T-helper 2 cell (primary cell): ENCODE measurements at places on chromosomes 6 and 20.

DNA sequence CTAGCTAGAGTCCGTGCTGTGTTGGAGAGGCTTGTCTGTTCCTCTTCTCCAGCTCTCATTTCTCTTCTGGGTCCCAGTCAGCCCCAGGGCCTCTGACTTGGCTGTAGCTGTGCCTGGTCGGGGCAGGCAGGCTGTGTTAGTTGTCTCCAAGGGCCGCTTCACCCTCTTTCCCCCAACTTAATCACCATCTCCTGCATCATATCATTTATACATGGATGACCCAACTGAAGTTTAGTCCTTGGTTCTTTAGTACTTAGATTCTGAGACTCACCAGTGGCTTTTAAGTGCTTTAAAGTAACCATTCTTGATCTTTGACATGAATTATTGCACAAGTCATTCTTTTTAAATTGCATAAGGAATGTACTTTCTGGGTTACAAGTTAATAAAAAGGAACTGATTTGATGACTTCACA is 127.3 kb downstream of the RTN4IP1 start:
- DNase-seq: no peak

DNA sequence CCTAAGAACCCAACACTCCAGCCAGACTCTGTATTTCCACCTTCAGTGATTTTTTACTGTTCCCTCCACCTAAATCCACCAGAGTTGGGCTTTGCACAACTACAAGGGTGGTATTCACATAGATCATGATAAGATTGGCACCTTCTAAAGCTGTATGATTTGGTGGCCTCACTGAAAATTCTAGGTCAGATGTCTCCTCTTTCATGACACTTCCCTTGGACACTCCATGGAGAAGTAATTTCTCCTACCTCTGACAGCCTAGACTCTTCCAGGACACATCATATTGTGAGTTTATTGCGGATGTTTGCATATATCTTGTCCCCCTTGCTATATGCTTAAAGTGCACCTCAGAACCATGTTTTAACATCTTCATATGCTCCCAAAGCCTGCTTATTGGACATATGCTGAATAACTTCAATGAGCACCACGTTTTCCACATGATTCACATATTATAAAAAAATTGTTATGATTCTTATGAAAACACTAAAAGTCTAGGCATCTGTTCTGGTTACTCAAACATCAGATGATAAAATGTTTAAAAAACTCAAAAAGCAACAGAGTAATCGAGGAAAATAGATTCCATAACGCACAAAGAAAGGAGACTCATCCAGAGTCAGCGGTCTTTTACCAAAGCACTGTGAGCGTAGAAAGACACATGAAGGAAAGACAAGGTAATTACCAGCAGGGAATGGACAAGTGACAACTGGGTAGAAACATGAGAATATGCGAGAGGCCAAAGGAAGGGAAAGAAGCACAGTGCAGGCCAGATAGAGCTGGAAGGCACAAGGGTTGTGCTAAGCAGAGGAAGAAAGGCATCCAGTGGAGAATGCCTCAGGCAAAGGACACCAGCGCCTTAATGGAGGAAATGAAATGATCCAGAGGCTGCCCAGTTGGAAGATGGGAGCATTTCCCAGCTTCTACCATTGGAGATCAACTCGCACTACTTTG is 46.5 kb downstream of the KIF16B start:
- no peak for DNase-seq

DNA sequence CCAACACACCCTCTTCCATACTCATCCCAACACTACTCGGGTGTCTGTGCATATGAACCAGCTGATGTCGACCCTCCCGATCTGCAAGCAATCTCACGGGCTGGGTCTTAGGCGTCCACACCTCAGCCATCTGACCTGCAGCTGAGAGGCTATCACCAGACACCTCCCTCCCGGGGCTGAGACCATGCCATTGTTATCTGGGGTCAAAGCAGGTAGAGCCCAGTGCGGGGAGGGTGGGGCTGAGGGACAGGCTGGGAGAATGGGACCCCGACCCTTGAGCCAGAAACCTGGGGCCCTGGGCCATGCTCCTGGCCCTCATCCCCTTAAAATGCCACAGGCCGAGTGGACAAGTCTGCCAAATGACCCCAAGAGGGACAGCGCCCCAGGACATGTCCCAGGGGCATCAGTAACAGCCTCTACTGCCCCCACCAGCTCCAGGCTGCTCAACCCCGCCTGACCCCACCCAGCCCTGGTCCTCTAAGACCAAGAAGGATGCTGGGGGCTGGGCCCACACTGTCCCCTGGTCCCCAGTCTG is 146.7 kb upstream of the CST7 start:
- DNase-seq: no peak

- no peak for DNase-seq
Observed at GRCh38 chr6:142420802-142421201, 119.0 kb downstream of the ADGRG6 start.

DNA sequence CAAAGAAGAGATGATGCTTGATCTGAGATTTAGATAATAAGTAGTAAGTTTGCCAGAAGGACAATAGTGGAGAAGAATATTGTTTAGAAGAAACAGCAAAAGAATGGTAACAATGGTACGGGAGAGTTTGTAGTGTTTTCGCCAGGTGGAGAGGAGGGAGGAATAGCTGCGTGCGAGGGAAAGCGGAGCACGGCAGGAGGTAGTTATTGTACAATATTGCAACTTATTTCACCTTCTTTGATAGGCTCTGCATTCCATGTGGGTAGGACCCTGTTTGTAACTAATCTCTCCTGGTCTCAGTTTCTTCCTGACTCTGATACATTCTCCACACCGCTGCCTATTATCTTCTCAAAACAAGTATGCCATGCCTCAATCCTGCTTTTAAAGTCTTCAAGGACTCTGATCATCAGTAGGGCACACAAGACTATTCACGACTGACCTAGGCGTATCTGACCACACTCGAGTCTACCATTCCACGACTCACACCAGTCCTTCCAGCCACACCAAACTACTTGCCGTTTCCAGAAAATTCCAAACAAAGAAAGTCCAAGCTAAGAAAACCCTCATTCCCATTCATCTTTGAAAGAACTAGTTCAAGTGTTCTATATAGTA is 1.1 kb downstream of the PPIL4 start:
- no peak for DNase-seq

DNA sequence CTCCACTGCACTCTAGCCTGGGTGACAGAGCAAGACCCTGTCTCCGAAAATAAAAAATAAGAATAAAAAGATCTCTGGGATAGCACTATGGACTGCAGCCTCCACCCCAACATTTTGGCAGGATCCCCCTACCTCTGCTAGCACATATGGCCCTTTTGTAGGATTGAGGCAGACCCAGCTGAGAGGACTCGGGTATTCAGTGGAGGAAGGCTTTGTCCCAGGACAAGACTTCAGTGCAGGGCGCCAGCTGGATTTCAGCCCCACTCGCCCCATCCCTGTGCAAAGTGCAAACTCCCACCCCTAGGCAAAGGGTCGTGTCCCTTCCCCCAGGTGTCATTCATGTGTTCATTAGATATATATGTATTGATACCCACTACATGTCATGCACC is 84.6 kb upstream of the SLC22A16 start:
- DNase-seq: no peak

- DNase-seq: no peak
Observed at GRCh38 chr6:151441390-151442166, 10.3 kb downstream of the RMND1 start.

- DNase-seq: no peak
Observed at GRCh38 chr6:157144859-157145568, 178.3 kb downstream of the TMEM242 start.

DNA sequence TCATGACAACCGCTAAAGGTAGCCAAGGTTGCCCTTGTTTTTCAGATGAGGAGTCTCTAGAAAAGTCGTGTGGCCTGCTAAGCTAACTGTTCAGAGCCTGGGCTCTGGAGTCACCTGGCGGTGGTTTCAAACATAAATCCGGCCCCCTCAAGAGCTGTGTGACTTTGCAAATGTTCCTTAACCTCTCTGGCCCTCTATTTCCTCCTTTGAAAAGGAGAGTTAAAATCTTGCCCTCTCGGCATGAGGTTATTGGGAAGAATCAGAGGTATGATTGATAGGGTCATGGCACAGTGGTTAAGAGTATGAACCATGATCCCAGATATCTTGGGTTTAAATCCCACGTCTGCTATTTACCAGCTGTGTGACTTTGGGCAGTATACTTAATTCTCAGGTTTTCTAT is 5.6 kb upstream of the LBP start:
- no peak for DNase-seq

GRCh38 chr6:9504191-9504590 is 910.7 kb downstream of the TFAP2A start:
- no peak for DNase-seq

DNA sequence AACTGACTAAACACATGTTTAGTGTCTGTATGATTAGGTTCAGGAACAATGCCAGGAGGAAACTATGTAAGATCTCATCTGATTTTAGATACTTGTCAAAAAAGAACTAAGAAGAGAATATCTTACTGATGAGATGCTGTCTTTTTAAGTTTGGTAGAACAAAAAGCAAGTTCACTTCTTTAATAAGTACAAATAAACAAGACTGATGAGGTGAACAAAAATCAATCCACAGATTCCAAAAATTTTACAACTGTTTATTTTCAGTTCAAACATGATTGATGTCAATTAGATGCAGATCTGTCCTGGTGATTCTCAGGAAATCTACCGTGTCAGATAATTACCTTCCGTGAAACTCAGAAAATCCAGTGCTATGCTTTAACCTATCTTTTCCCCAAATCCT is 24.9 kb downstream of the EPHA7 start:
- no peak for DNase-seq

- DNase-seq: no peak
Observed at GRCh38 chr20:33490934-33491656, 1.2 kb downstream of the CBFA2T2 start.

DNA sequence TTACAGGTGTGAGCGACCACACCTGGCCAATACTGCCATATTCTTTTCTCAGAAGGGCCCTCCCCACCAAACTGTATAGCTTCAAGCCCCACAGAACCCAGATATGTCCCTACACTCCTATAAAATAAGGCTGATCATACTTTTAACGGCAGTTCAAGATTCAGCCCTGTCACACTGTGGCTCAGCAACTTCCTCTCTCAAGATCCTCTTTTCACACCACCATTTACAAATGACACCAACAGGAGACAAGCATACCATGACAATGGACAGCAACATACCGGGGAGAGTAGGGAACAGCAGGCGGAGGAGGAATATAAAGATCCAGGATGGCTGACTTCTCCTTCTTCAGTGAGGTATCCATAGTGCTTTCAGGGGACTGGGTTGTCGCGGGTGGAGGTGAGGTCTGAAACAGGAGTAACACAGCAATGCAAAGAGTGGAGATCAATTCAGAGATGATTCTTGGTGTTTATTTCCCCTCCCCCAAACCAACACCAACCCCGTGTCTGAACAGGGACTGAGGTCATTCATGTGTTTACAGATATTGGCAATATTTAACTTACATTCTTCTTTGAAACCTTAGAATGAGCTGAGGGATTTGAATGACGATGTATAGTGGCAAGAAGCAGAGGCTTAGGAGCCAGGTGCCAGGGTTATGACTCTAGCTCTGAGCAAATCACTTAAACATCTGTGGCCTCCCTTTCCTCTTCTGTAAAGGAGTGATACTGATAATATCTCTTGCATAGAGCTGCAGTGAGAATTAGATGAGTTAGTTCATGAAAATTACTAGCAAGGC is 57.6 kb upstream of the IPCEF1 start:
- peak; percentile 89 for DNase-seq

DNA sequence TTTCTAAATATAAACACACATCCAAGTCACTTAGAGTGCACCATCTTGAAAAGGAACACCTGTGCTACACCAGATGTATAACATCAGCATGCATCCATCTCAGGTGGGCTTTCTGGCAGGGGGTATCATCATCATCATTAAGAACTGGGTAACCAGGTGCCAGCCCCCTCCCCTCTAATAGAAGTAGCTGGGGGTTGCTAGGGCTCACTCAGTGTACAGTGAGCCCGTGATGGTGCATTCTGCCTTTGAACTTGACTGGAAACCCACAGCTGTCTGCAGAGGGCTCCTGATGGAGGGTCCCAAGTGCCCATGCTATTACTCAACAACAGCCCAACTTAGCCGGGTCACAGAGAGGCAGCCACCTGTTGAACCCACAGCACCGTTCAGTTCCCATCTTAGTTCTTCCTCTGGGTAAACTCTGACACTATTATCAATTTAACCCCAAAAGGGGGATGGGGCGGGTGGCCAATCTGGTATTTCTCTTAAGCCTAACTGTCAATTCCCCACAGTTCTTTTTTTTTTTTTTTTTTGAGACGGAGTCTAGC is 32.7 kb upstream of the CCND3 start:
- DNase-seq: no peak

GRCh38 chr20:19601126-19601810 is 156.8 kb upstream of the RIN2 start:
- no peak for DNase-seq

DNA sequence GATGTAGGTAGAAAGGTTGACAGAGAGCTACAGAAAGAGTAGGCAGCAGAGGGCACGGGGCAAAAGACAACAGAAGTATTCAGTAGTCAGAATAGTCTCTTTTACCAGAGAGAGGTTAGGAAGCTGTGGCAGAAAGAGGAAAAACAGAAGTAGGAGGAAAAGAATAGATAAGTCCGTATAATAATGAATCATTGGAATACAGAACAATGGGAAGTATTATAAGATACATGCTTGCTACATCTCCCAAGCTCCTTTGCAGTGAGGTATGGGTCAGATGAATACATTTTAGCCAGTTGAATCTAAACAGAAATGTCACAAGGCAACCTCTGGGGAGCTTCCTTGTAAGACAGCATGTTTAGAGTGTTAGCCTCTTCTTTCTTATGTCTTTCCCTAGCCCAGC is 570.5 kb upstream of the CITED2 start:
- DNase-seq: no peak

DNA sequence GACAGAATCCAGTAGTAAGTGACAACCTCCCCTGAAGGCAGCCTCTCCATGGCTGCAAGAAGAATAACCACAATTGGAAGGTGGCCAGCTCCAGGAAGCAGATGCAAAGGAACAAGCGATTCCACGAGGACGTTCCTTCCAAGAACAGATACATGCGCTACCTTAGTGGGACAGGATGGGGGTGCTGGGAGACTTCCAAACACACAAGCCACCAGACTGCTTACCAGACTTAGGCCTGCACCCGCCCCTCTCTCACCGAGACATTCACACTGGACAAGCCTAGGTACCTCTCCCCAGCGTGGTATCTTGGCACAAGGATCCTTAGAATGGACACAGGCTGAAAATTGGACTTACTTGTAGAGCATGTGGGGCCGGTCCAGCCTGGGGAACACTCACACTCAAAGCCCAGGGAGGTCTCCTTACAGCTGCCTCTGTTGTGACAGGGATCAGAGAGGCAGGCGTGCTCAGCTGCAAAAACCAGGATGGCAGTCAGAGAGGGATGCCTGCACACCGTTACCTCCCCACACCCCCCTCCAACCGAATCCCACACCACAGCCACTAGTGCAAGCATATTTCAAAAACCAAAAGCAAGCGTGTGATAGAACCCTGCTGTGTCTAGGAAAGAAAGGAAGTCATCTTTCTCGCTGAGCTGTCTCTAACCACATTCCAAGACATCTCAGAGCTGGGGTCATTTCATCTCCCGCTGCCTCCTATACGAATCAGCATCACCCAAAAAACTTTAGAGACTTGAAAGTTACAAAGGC is 22.4 kb downstream of the JAG1 start:
- no peak for DNase-seq

- no peak for DNase-seq
Observed at GRCh38 chr6:155301867-155302266, 12.4 kb downstream of the TFB1M start.

- no peak for DNase-seq
Observed at GRCh38 chr6:72941751-72942150, 283.5 kb downstream of the KHDC1L start.
